Suppressor macrophage treated with lipopolysaccharide for 1 hour (primary cell): ENCODE measurements at places on chromosomes 11 and 22.
A peak's percentile ranks its signal among the peaks of the same experiment; 100 is the strongest.

GRCh38 chr11:12411806-12412727 lies 34.7 kb downstream of the PARVA start:
- DNase-seq: peak; percentile 19

GRCh38 chr11:44760917-44761550 lies 34.3 kb downstream of the TSPAN18 start:
- no peak for DNase-seq

- DNase-seq: no peak
These were observed 532.9 kb downstream of the TBC1D22A start for GRCh38 chr22:47295226-47295901.

DNA sequence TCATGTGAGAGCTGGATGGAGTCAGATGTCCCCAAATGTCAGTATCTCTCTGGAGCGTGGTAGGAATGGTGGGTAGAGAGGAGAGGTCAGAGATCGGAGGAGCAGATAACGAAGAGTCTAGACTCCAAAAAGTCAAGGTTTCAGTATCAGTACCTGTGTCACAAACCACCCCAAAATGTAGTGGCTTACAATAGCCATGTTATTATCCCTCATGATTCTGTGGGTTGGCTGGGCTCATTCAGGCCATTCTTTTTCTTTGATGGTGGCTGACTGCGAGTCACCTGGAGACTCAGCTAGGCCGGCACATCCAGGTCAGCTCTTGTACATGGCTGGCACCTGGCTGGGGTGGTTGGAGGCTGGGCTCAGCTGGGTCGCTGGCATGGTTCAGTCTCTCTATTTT lies 7.3 kb upstream of the SSTR3 start:
- no peak for DNase-seq

DNA sequence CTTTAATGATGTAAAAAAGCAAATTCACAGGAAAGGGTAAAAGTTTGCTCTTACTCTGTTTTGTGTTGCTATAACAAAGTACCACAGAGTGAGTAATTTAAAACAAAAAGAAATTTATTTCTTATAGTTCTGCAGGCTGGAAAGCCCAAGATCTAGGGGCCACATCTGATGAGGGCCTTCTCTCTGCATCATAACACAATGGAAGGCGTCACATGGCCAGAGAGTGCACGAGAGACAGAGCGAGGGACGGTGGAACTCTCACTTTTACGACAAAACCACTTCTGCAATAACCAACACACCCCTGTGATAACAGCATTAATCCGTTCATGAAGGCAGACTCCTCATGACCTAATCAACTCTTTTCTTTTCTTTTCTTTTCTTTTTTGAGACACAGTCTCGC lies 31.1 kb downstream of the CD6 start:
- DNase-seq: no peak

DNA sequence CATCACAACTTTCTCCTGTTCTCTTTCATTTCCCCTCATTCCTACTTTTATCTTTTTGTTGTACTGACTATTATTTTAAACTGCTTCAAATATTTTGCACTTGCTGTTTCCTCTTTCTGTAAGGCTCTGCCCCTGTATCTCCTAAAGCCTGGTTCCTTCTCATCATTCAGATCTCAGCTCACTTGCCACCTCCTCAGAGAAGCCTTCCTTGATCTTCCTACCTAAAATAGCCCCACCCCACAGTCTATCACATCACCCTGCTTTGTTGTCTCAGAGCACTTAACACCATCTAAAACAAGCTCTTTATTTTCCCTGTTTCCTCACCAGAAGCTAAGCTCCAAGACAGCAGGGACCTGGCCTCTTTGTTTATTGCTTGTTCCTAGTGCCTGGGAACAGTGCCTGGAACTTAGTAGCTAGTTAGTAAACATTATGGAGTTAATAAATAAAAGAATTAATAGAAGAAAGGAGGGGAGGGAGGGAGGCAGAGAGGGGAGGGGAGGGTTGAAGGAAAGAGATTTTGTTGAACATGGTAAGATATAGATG lies 2.5 kb upstream of the STK33 start:
- no peak for DNase-seq

GRCh38 chr11:46278387-46279125 lies 1.1 kb downstream of the CREB3L1 start:
- DNase-seq: peak; percentile 43

GRCh38 chr11:44051171-44051570 lies 3.4 kb downstream of the ACCSL start:
- no peak for DNase-seq

DNA sequence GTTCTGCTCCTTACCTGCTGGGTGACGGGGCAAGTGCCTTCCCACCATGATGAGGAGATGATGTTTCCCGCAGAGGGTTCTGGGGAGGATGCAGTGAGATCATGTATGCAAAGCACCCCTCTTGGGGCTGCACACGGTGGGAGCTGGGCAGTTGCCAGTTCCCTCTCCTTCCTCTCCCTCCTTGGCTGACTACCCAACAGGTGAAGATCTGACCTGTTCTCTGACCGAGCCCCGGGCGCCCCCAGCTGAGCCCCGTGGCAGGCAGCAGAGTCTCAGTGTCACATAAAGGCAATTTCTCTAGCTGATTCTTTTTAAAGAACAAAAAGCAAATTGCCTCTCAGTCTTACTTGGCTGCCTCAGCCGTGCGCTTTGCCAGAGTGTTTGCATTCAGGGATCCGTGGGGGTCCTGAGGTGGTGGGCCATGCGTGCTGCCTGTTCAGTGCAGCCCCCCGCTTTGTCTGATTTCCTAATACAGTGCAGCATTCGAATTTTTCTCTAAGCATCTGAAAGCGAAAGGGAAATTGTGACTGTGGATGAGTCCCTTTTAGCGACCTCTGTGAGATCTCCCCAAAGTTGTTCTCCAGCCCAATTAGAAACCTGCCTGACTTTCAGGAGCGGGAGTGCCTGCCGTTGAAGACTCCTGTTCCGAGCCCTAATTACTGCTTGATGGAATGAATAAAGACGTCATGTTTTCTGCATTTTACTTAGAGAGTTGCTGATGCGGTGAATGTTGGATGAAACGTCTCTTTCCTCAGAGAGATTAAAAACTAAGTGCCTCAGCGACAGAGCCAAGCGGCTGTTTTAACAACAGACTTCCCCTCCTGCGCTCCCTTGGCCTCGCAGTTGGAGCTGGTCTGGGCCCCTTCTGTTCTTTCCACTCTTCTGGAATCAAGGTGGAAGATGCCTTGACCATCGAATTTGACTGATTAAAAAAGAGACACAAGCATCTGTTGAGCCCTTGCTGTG lies 86.0 kb downstream of the GRIK4 start:
- no peak for DNase-seq

DNA sequence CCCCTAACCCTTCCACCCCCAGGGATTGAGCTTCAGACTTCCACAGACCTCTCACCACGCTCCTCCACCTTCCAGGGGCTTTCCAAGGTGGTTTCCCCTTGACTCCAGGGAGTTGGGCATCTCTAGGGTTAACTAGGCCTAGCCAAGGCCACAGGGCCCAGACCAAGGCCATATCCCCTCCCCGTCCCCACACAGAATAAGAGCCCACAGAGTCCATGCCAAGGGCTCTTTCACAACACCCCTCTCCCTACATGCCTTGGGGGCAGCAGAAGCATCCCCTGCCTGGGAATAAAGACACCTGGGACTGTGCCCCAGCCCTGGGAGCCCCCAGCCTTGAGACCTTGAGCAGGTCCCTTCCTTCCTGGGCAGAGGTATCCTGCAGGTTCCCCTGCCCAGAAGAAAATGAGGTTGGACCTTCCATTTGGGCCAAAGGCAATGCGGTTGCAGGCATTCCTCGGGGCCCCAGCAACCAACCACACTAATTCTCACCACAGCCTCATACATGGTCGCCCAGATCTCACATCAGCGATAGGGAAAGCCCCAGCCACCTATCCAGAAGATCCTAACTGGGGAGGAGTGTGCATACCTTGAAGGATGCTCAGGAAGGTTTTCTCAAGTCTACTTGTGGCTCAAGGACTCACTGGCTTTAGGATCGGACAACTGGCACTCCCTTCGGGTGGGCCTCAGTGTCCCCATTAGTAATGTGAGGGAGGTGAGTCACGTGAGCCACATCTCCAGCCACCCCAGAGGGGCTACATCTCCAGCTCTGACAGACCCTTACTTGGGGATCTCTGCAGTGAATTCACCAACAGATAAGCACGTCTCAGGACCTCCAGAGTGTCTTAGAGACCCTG lies 1.7 kb downstream of the GDPD5 start:
- DNase-seq: no peak

DNA sequence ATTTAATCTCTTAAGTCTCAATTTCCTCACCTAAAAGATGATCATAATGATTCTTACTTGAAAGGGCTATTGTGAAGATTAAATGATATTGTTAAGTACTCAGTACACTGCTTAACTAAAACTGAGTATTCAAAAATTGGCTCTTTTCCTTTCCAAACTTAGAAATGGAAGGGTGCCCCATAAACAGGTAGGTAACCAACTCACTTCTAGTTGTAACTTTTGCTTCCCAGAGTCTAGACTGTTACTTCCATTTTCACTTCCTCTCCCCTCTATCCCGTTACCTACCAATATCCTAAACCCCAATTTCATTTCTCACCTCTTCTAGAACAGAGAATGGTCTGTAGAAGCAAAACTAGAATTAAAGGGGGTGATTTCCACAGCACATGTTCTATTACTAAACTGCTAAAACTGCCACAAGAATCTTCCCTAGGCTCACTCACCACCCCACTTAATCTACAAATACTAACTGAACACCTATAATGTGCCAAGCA lies 50.0 kb downstream of the RRAS2 start:
- no peak for DNase-seq

DNA sequence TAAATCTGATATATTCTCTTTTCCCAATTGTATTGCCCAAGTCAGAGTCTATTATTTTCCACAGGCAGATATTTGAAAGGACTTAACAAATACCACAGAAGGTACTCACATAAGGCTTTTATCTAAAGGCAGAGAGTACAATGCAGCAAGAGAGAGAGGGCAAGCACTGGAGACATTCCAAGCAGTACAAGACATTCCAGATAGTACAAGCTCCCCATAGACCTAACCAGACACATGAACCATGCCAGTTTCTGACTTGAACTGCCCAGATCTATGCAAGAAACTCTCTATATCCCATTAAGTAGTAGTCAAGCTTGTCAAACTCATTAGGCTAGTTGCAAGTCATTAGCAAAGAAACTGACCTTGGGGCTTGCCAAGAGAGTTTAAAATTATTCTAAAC lies 11.2 kb upstream of the MS4A6E start:
- no peak for DNase-seq

GRCh38 chr11:66259956-66260355 lies 8.5 kb upstream of the RAB1B start:
- DNase-seq: no peak

GRCh38 chr11:67415501-67416304 lies at the start of gene CARNS1:
Gene CARNS1, plus strand, starts transcription at chr11:67415678. Its CDS starts 522 bp downstream, at chr11:67416200.
- DNase-seq: peak; percentile 40

GRCh38 chr22:31730344-31730711 lies 19.6 kb downstream of the PRR14L start:
- no peak for DNase-seq

DNA sequence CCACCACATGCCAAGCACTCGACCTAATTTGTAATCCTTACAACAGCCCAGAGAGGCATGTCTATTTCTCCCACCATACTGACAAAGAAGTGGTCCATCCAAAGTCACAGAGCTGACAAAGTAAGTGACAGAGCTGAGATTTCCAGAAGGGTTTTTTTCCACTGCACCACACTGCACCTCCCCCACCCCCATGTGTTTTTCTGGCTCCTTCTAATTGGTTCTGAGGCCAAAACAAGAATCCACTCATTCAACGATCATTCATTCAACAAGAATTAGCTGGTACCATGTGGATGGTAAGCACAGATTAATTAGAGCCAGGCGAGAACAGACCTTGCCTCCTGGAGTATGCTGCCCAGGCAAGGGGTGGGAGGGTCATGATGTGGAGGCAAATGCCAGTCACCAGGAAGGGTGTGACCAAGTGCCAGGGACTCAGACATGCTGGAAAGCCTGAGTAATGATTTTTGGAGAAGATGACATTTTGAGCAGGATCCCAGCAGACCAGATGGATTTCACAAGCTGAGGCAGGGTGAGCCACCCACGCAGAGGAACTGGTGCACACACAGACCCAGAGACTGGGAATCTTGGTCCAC lies 14.9 kb upstream of the PRG2 start:
- peak; percentile 94 for DNase-seq

DNA sequence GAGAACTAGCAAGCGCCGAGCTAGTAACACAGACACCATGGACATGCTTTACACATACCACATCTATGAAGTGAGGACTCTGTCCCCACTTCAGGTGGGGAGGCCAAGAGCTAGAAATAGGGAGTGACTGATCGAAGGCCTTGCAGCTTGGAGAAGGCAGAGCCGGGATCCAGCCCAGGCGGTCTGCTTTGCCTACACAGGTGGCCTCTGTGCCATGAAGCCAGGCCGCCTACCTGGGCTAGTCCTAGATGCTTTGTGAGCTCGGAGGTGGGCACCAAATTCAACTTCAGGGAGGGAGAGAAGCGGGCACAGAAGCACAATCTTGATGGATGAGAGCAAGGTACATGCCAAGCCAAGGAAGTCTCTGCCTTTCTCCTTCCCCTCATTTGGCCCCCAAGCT lies 117.2 kb downstream of the TIMP3 start:
- no peak for DNase-seq

DNA sequence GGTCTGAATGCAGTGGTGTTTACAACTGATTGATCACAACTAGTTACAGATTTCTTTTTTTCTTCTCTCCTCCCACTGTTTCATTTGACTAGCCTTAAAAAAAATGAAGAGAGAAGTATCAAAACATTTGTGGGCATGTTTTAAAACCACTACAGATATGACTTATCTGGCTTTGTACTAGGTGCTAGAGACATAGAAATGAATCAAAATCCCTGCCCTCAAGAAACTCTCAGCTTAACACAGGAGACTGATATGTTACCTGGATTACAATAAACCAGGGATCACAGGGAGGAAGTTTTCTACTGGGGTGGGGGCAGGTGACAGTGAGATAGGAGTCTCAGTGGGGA lies 25.2 kb upstream of the CTR9 start:
- DNase-seq: no peak

- peak; percentile 20 for DNase-seq
These were observed 111.4 kb downstream of the COMMD9 start for GRCh38 chr11:36177836-36178235.

GRCh38 chr11:79116600-79116999 lies 324.2 kb downstream of the TENM4 start:
- no peak for DNase-seq

DNA sequence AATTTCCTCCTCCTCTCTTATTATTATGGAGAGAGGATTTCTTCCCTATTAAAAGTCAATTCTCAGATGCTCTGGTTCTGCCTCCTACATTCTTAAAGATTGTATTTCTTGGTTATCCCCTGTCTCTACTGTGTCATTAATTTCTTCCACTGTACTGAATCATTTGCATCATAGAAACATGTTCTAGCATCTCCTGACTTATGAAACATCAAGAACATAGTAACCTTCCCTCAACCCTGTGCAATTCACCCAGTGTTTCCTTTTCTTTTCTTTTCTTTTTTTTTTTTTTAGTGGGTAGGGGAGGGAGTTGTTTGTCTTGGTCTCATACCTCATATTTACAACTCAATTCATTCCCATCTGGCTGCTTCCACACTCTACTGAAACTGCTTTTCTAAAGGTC lies 288.0 kb upstream of the PLET1 start:
- DNase-seq: no peak
